ENCODE measurements at places on chromosomes 16 and 17. TPM values are rescaled to one million over a fixed set of nuclear protein-coding genes. Genes with fewer than 3 reads are reported as not detected.

SLC52A1 gene
- total RNA-seq = 0.25 TPM

GRCh38 chr17:63246344-63246743 lies 199.8 kb downstream of the CYB561 start:
- H3K27me3 ChIP-seq = no peaks in the 10 kb centered on the region
- no peak for DNase-seq
- H3K4me3 ChIP-seq = no peak overlapping the region
- no peaks in the 10 kb centered on the region for H3K4me1 ChIP-seq

GRCh38 chr17:57455063-57455914 lies 199.0 kb downstream of the MSI2 start:
- no peaks in the 10 kb centered on the region for H3K27me3 ChIP-seq
- no peak for DNase-seq
- peak overlapping the region; percentile 96 for H3K27ac ChIP-seq
- no peak overlapping the region for H3K4me3 ChIP-seq

DNA sequence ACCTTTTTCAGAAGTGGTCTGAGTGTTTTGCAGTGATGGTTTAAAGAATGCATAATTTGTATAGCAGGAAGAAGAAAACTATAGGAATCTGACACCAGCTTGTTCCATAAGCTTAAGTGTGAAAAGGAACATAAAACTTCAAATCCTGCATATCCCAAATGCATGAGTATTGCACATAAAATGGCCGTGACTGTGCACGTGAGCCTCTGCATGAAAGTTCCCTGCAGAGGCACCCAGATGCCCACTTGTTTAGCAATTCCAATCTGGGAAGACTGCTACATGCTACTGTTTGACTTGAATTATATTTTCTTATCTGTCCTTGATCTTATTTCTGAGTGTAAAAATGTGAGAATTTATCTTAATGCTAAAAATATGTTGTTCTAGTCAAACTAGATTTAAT lies 21.5 kb downstream of the MARCHF10 start:
- H3K4me3 ChIP-seq = no peak overlapping the region
- no peaks in the 10 kb centered on the region for H3K4me1 ChIP-seq
- no peaks in the 10 kb centered on the region for H3K36me3 ChIP-seq
- no peaks in the 10 kb centered on the region for H3K27me3 ChIP-seq
- H3K27ac ChIP-seq = no peak overlapping the region
- DNase-seq = peak; percentile 23

- peak; percentile 52 for DNase-seq
- H3K27ac ChIP-seq = peak overlapping the region; percentile 77
- H3K4me3 ChIP-seq = no peak overlapping the region
- H3K27me3 ChIP-seq = no peaks in the 10 kb centered on the region
Observed at GRCh38 chr17:3025421-3026124, 37.8 kb downstream of the OR1D5 start.
